Omental fat pad (tissue), 4 donors: ENCODE measurements at places on chromosomes 5 and 9. TPM values are rescaled to one million over a fixed set of nuclear protein-coding genes. Genes with fewer than 3 reads are reported as not detected.

DNA sequence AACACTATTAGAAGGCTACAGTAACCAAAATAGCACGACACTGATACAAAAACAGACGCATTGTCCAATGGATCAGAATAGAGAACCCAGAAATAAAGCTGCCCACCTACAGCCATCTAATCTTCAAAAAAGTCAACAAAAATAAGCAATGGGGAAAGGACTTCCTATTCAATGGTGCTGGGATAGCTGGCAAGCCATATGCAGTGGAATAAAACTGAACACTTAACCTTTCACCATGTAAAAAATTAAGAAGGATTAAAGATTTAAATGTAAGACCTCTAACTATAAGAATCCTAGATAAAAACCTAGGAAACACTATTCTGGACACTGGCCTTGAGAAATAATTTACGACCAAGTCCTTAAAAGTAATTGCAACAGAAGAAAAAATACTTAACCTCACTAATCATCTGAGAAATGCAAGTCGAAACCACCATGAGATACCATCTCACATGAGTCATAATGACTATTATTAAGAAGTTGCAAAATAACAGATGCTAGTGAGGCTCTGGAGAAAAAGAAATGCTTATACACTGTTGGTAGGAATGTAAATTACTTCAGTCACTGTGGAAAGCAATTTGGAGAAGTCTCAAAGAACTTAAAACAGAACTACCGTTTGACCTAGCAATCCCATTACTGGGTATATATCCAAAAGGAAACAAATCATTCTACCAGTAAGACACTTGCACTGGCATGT lies 203.3 kb upstream of the CDH9 start:
- no peak for DNase-seq

GRCh38 chr9:125477089-125477544 lies 215.5 kb downstream of the GAPVD1 start:
- no peak for DNase-seq

GRCh38 chr9:98356326-98356725 lies 100.9 kb upstream of the TBC1D2 start:
- DNase-seq: no peak

- DNase-seq: no peak
Observed at GRCh38 chr9:114177423-114178064, 22.2 kb downstream of the COL27A1 start.

- DNase-seq: no peak
Observed at GRCh38 chr5:38607930-38608564, 51.6 kb upstream of the LIFR start.

GRCh38 chr9:129275626-129276247 lies 97.7 kb upstream of the IER5L start:
- no peak for DNase-seq

- DNase-seq: no peak
Observed at GRCh38 chr9:85182383-85182782, 512.9 kb downstream of the NTRK2 start.

DNA sequence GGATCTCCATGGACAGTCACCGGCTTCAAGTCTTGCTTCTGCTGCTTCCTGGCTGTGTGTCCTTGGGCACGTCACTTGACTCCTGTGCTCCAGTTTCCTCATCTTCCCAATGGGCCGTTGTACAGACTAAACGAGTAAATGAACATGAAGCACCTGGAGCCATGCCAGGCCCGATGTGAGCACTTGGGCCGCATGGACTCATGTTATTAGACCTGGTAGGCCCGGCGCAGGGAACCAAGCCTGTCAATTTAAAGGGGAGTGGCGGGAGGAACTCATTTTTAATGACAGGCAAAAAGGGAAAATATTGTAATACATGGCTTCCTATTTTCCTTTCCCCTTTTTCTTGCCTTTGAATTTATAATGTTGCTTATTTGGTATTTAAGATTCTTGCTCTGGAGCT lies 47.5 kb downstream of the TENT4A start:
- no peak for DNase-seq

GRCh38 chr5:120507800-120508463 lies 43.8 kb downstream of the PRR16 start:
- DNase-seq: no peak

DNA sequence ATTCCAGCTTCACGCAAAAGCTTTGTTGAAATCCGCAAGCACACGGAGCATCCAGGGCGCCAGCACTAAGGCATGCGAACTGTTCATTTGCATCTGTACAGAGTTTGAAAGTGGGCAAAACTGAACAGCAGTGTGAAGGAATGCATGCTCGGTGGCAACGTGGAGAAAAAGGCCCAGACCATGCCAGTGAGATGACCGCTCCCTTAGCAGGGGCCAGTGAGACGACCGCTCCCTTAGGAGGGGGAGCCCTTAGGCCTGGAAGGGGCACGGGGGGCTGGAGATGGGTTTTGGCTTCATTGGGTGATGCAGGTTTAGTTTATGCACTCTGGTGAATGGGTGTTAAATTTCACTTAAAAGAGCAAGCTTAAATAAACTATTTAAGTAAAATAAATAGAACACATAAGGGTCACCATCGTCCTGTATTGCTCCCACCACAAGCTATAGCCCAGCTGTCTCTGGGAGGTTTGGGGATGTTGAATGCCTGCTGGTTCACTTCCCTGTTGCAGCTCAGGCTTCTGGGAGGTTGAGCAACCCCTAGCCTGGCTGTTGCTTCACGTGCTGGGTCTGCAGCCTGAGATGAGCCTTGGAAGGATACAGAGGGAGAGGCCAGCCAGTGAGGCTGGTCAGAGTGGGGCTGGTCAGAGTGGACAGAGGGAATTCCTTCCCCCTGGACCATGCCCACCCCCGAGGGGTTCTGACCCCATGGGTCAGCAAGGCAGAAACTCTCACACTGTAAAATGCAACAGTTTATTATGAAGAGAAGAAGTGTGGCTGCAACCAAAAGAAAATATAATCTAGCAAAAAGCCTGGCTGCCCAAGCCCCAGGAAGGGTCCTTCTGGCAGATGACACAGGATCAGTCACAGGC lies 4.6 kb upstream of the FCN1 start:
- DNase-seq: no peak

GRCh38 chr9:95311961-95312360 lies 5.5 kb downstream of the FANCC start:
- no peak for DNase-seq

DNA sequence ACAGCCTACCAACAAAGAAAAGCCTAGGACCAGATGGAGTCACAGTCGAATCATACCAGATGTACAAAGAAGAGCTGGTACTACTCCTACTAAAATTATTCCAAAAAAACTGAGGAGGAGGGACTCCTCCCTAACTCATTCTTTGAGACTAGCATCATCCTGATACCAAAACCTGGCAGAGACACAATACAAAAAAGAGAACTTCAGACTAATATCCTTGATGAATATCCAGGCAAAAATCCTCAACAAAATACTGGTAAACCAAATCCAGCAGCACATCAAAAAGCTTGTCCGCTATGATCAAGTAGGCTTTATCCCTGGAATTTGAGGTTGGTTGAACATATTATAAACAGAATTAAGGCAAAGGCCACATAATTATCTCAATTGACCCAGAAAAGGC lies 900.4 kb upstream of the ARRDC3 start:
- DNase-seq: no peak

DNA sequence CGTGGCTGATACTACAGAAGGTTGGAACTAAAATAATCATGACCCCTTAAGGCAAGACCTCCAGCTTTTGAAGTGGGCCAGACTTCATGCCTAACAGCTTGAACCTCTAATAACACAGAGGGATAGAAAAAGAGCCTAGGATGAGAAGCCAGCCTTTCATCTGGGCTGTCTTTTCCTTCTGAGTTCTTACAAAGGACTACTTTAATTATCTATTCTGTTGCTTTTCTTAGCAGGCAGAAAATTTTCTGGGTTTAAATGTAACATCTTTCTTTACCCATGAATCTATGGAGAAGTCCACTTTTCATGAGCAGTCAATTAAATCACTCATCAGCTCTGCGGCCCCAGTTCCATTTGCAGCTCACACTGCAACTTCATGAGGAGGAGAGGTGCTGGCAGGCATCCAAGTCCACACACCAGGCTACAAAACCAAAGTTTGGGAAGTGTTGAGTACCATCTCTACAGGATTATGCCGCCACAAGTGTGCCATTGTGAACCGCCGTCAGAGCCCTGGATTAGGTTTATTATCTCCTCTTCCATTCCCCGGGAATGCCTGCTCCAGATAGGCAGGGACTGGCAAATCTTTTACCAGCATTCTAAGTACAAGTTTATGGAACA lies 192.0 kb downstream of the TLE4 start:
- no peak for DNase-seq

GRCh38 chr9:90086101-90086511 lies 481.3 kb downstream of the GADD45G start:
- DNase-seq: no peak

DNA sequence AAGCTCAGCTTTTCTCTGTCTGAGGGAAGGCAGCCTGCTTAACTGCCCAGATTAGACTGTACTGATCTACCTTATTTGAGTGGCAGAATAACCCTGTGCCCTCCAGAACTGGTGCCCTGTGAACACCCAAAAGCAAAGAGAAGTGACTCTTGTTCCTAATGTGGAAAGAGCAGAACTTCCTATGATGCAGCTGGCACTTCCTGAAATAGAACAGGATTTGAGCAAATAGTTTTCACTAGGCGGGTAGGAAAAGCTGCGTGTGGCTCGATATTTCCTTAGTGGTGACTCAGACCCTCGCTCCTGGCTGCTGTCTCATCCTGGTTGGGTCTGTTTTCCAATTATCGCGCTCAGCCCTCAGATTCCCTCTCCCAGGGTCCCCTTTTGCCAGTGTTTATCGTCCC lies 89.9 kb downstream of the SH3TC2 start:
- no peak for DNase-seq

DNA sequence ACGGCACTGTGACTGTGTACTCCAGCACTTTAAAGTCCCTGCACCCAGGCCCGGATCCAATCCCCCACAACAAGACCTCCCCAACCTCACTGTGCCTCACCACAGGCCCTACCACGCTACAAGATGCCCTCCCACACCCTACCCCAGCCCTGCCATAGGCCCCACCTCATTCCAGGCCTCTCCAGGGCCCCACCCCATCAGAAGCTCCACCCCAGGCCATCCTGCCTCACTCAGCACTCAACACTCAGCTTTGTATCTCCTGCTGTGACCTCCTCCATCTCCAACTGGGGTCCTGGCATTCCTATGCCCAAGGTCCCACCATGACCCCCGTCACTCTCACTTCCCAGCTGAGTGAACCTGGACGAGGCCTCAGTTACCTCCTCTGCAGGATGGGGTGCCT lies 38.8 kb downstream of the BARX1 start:
- DNase-seq: no peak

The ORM2 gene
- total RNA-seq: not detected

The DOLPP1 gene
- 6.3 TPM for total RNA-seq
